ENCODE measurements at places on chromosomes 3 and 15. TPM values are rescaled to one million over a fixed set of nuclear protein-coding genes. Genes with fewer than 3 reads are reported as not detected.

The SLC12A1 gene
- total RNA-seq = not detected

The SLC9A9 gene
- 1.9 TPM for total RNA-seq

The DPPA2 gene
- not detected for total RNA-seq

The GOLGA6L7 gene
- total RNA-seq = not detected

The UQCRC1 gene
- 240 TPM for total RNA-seq

The TRIM71 gene
- total RNA-seq = 0.22 TPM

The GHRL gene
- total RNA-seq = not detected

DNA sequence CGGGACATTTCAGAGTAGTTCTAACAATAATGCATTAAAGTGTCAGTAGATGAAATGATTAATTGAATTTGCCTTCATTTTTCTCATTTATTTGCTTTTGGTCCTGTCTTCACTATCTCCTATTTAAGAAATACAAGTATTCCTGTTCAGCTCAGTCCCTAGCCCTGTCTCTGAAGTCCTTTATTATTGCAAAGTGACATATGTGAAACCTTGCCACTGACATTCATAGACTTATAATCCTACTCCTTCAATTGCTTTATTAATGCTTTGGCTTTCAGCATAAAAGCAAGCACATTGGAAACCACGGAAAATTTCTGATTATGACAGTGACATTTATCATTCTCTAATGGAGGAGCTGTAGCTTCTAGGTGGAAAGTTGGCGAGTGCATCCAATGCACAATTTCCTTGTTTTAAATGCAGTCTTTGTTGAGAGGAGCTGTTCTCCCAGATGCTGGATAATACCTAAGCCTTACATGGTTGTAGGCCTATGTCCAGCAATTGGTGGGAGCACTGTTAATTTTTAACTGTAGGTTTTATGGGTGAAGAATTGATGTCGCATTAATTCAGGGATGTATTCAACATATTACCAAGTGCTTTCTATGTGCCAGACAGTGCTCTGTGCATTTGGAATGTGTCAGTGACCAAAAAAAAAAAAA, 337.8 kb downstream of the FEZF2 start:
- no peak overlapping the region for H3K27ac ChIP-seq
- H3K27me3 ChIP-seq = no peaks in the 10 kb centered on the region
- no peaks in the 10 kb centered on the region for H3K4me1 ChIP-seq

GRCh38 chr3:186361762-186362536, at the start of gene DGKG:
Gene DGKG (minus strand): TSS chr3:186362234. CDS start chr3:186320459, 41,775 bp downstream.
- peaks cover 56% of the 10 kb centered on the region for H3K27me3 ChIP-seq
- DNase-seq = peak; percentile 48
- H3K4me3 ChIP-seq = peak within 1 kb of the TSS; percentile 47
- H3K4me1 ChIP-seq = peaks cover 8% of the 10 kb centered on the region
- no peaks in the 10 kb centered on the region for H3K36me3 ChIP-seq
- no peak within 1 kb of the TSS for H3K27ac ChIP-seq

DNA sequence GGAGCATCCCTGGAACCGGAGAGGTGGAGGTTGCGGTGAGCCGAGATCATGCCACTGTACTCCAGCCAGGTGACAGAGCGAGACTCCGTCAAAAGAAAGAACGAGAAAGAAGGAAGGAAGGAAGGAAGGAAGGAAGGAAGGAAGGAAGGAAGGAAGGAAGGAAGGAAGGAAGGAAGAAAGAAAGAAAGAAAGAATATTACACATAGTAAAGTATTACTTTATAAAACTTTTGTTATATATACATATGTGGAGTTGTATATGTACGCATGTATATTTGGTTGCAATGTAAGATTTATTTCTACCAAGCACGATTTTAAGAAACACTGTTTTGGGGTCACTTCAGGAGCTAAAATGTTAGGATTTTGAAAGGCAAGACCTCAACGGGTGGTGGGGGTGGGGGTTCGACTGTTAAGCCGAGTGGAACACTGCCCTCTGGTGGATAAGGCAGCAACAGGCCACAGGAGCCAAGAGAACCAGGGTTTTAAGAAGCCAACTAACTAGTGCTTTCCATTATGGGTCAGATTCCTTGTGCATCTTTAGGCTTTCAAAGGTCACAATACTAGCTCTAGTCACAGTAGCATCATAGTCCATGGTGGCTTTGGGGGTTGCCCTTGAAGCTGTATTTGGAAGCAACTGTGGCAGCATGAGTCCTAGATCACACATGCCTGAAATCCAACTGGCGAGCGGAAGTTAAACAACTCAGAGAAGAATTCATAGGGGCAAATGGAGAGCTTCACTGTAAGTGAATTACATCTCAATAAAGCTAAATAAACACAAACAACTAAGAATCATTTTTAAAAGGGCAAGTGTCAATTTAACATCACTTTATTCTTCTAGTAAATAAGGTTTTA, 22.5 kb downstream of the GLB1 start:
- peaks cover 11% of the 10 kb centered on the region for H3K4me1 ChIP-seq
- peak; percentile 85 for DNase-seq
- H3K36me3 ChIP-seq = peaks cover 20% of the 10 kb centered on the region
- H3K27ac ChIP-seq = no peak overlapping the region

GRCh38 chr3:158823426-158823825, 21.6 kb downstream of the MFSD1 start:
- no peak overlapping the region for H3K27ac ChIP-seq
- H3K4me1 ChIP-seq = no peaks in the 10 kb centered on the region
- H3K4me3 ChIP-seq = no peak overlapping the region
- H3K36me3 ChIP-seq = peaks cover 17% of the 10 kb centered on the region
- H3K27me3 ChIP-seq = no peaks in the 10 kb centered on the region

DNA sequence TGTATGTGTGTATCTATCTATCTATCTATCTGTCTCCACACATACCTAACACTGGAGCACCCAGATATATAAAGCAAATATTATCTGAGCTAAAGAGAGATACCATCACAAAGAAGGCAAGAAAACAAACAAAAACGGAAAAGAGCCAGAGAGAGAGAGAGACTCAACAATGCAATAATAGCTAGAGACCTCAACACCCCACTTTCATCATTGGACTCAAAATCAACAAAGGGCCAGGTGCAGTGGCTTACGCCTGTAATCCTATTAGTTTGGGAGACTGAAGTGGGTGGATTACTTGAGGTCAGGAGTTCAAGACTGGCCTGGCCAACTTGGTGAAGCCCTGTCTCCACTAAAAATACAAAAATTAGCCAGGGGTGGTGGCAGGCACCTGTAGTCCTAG, 23.4 kb downstream of the NCBP2 start:
- peaks cover 27% of the 10 kb centered on the region for H3K36me3 ChIP-seq
- H3K27ac ChIP-seq = no peak overlapping the region
- no peak for DNase-seq
- no peaks in the 10 kb centered on the region for H3K27me3 ChIP-seq

- DNase-seq = peak; percentile 68
- H3K4me1 ChIP-seq = peaks cover 52% of the 10 kb centered on the region
- peaks cover 13% of the 10 kb centered on the region for H3K36me3 ChIP-seq
- no peaks in the 10 kb centered on the region for H3K27me3 ChIP-seq
- peak overlapping the region; percentile 82 for H3K4me3 ChIP-seq
These were observed 519 bp downstream of the LYSMD2 start for GRCh38 chr15:51736751-51737521.

DNA sequence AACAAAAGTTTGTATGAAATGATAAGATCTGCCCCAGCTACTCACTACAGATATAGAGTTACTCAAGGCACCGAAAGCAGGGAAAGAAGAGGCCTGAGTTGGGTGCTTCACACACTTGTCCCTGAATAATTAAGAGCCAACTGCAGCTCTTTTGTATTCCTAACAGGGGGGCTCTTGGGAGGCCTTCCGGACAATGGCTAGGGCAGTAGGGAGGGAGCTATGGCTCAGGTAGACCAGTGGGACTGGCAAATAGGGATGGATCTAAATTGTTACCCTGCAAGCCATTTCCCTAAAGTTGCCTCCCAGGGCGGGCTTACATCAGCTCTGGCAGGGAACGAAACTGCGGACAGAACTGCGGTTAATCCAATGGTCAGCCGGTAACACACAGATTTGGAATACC, 6.2 kb downstream of the SEMA5B start:
- no peak for DNase-seq
- peaks cover 3% of the 10 kb centered on the region for H3K4me1 ChIP-seq
- peaks cover 55% of the 10 kb centered on the region for H3K27me3 ChIP-seq

DNA sequence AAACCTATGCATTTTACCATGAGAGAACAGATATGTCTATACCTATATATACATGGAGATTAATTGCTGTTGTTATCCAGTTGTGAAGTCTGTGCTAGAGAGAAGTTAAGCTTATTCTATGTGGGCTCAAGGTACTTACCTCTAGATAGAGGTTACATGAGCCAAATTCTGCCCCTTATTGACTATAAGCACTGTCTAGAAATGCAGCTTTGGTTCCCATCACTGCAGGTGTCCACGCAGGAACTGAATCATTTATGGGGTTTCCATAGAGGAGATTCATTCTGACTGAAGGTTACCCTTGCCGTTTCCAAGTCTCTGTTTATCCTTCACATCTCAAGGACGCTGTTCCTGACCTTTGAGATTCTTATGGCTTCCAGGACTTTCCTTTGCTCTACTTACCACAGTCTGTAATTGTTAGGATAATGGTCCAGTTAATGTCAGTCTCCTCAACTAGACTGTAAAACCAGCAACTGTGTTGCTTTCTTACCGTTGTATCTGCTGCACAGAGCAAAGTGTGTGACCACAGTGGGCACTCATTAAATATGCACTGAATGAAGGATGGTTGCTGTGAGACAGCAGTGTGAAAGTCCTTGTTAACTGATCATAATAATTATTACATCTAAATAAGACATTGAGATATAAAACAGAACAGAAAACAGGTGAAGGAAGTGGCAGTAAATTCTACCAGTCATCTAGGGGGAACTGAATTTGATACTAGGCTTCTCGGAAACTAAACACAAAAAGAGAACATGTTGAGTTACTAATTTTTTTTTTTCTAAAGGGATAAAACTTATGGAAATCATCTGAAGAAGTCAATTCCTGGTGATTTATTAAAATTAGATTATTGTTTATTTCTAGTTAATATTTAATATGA, 44.0 kb upstream of the BCL6 start:
- peaks cover 6% of the 10 kb centered on the region for H3K27me3 ChIP-seq

- no peaks in the 10 kb centered on the region for H3K4me1 ChIP-seq
- H3K4me3 ChIP-seq = no peak overlapping the region
- no peaks in the 10 kb centered on the region for H3K36me3 ChIP-seq
- H3K27me3 ChIP-seq = peaks cover 7% of the 10 kb centered on the region
These were observed 116.7 kb upstream of the MRPS22 start for GRCh38 chr3:139227165-139227564.

- no peaks in the 10 kb centered on the region for H3K27me3 ChIP-seq
- DNase-seq = no peak
- H3K27ac ChIP-seq = no peak overlapping the region
- H3K36me3 ChIP-seq = no peaks in the 10 kb centered on the region
- no peaks in the 10 kb centered on the region for H3K4me1 ChIP-seq
These were observed 998.1 kb downstream of the SI start for GRCh38 chr3:164080208-164080607.

- no peak overlapping the region for H3K27ac ChIP-seq
- H3K4me3 ChIP-seq = no peak overlapping the region
- no peaks in the 10 kb centered on the region for H3K4me1 ChIP-seq
- H3K36me3 ChIP-seq = no peaks in the 10 kb centered on the region
- DNase-seq = no peak
These were observed 1043.6 kb downstream of the TUSC7 start for GRCh38 chr3:117752984-117753717.

GRCh38 chr15:51382787-51383186, 41.3 kb downstream of the GLDN start:
- H3K27me3 ChIP-seq = peaks cover 10% of the 10 kb centered on the region
- H3K36me3 ChIP-seq = no peaks in the 10 kb centered on the region
- H3K4me3 ChIP-seq = no peak overlapping the region

GRCh38 chr15:77528968-77529319, 103.8 kb downstream of the LINGO1 start:
- H3K36me3 ChIP-seq = no peaks in the 10 kb centered on the region
- no peak for DNase-seq
- H3K27ac ChIP-seq = no peak overlapping the region
- no peaks in the 10 kb centered on the region for H3K27me3 ChIP-seq
- H3K4me3 ChIP-seq = no peak overlapping the region

- H3K36me3 ChIP-seq = no peaks in the 10 kb centered on the region
- no peak for DNase-seq
- no peak overlapping the region for H3K27ac ChIP-seq
- H3K4me3 ChIP-seq = no peak overlapping the region
- H3K27me3 ChIP-seq = no peaks in the 10 kb centered on the region
These were observed 79.3 kb downstream of the NEK10 start for GRCh38 chr3:27289769-27290413.

DNA sequence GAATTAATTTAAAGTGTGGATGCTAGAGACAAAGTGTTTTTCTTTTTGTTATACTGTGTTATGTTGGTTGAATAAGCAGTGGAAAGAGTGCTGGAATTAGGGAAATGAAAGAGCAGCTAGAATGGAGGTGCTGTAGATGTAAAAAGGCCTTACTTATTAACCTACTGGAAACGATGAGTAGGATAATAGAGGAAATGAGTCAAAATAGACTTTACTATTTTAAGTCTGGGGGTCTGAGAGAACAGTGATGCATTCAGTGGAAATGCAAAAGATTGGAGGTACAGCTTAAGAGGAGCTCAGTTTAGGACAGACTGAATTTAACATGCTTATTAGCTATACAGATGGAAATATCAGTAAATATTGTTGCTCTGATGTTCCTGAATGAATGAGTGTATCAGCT, 674.0 kb downstream of the OTOL1 start:
- DNase-seq = no peak
- no peak overlapping the region for H3K4me3 ChIP-seq
- H3K4me1 ChIP-seq = no peaks in the 10 kb centered on the region
- no peaks in the 10 kb centered on the region for H3K36me3 ChIP-seq

GRCh38 chr3:138768946-138769345, 65.8 kb downstream of the PIK3CB start:
- H3K4me3 ChIP-seq = no peak overlapping the region
- no peak for DNase-seq
- no peak overlapping the region for H3K27ac ChIP-seq
- peaks cover 27% of the 10 kb centered on the region for H3K36me3 ChIP-seq
- H3K27me3 ChIP-seq = no peaks in the 10 kb centered on the region
- H3K4me1 ChIP-seq = peaks cover 15% of the 10 kb centered on the region

DNA sequence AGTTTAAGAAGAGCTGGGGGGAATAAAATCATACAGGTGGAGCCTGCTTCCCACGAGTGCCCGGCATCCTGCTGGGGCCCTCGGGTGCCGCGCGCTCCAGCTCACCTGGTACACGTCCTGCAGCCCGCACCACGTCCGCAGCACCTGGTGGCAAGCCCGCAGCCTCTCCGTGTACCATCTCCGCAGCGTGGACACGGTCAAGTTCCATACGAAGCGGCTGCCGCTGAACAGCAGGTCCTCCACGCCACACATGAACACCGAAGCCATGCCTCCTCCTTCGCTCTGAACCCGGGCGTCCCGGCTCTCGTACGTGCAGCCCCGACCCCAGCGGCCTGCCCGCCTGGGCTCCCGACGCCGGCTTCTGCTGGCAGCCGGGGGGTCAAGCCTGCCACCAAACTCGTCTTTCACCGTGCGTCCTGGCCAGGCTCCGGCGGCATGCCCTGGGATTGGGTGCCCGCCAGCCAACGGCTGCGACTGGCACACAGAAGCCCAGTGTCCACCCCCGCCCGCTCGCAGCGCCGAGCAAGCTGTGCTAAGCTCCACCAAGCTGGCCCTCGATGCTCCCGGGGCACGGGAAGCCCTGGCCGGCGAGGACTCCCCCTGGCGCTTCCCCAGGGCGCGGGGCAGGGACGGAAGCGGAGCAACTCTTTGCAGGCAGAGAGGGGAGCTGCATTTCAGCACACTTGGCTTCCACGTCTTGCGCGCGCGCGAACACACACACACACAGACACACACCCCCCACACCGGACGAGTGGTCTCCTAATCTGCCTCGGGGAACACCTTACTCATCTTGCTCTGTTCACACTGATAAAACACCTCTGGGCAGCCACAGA, at the start of gene FRMD4B:
FRMD4B (minus strand) TSS at position 366 of the 833 bp plus-strand sequence; CDS start at position 267, 99 bp downstream.
- H3K4me3 ChIP-seq = peak within 1 kb of the TSS; percentile 56
- peak; percentile 48 for DNase-seq
- no peak within 1 kb of the TSS for H3K27ac ChIP-seq
- peaks cover 48% of the 10 kb centered on the region for H3K27me3 ChIP-seq
- H3K4me1 ChIP-seq = peaks cover 9% of the 10 kb centered on the region
